ENCODE measurements at places on chromosomes 7 and 10.

DNA sequence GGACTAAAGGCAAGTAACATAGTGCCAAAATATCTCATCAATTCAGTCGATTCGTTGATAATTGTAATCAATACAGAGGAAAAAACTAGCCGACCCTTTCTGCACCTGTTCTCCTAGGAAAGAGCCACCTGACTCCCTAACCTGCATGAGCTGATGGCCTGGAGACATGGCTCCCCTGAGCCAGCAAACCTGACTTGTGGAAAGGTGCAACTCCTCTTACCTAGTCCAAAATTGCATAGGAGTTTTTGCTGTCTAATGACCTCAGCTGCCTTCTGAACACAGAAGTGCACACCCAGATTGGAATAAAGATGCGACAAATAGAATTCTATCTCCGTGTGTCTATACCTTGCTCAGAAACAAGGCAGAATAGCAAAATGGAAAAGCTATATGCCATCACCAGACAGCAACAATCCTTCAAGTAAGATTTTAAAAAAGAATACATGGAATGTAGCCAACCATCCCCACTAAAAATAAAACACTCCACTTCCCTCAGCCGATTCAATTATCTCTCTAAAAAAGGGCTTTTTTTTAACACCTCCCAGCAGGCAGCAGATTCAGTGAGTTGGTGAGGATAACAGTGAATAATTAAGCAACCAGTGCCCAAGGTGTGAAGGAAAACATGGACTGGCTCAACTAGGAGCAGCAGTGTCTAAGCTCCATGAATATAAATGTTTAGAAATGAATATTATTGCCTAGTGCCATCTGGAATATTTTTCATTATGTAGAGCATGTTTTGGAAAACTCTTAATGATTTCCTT lies 26.6 kb upstream of the LMTK2 start:
- DNase-seq = no peak

- DNase-seq = peak; percentile 29
Observed at GRCh38 chr7:81710751-81711150, 59.1 kb downstream of the HGF start.

GRCh38 chr7:138195151-138195571 lies 118.9 kb downstream of the AKR1D1 start:
- DNase-seq = peak; percentile 39

DNA sequence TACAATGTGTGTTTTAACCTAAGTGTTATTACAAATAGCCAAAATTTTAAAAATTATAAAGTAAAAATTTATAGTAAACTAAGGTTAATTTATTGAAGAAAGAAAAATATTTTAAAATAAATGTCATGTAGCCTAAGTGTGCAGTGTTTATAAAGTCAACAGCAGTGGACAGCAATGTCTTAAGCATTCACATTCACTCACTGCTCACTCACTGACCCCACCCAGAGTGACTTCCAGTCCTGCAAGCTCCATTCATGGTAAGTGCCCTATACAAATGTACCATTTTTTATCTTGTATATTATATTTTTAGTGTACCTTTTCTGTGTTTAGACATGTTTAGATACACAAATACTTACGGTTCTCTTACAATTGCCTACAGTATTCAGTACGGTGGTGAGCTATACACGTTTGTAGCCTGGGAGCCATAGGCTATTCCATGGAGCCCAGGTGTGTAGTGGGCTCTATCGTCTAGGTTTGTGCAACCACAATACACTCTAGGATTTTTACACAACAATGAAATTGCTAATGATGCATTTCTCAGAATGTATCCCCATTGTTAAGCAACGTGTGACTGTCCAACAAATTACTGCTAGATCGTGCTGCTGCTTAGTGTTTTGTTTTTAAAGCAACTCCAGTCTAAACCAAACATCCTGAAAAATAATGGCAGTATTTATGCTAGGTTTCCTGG lies 108.9 kb upstream of the NAMPT start:
- DNase-seq = no peak

- DNase-seq = peak; percentile 80
Observed at GRCh38 chr10:4725917-4726606, 99.9 kb upstream of the AKR1E2 start.

DNA sequence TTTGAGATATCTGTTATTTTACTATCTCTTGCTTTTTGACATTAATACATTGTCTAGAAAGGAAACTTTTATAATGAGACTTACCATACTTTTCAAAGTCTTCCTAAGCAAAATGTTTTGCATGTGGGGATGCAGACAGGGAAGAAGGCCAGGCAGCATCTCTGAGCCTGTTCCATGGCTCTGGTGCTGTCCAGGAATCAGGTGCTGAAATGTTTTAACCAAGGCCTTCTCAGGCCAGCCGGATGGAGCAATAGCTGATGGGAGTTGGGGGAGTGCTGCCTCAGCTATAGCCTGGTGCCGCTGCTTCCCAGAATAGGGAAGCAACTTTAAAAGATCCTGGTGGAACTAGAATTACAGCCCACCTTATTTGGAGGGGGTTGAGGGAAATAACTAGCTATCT lies 38.5 kb downstream of the CRTAC1 start:
- peak; percentile 45 for DNase-seq

GRCh38 chr10:89330537-89331212 lies 2.9 kb downstream of the IFIT3 start:
- no peak for DNase-seq

DNA sequence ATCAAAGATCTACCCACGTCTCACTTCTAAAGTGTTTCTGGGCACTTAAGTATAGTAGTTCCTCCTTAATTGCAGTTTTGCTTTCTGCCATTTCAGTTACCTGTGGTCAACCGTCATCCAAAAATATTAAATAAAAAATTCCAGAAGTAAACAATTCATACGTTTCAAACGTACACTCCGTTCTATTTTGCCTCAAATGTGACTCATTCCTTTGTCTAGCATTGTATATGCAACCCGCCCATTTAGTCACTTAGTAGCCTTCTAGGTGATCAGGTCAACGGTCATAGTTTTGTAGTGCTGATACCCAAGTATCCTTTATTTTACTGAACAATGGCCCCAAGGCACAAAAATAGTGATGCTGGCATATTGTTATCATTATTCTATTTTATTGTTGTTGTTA lies 33.8 kb downstream of the HGF start:
- peak; percentile 43 for DNase-seq

DNA sequence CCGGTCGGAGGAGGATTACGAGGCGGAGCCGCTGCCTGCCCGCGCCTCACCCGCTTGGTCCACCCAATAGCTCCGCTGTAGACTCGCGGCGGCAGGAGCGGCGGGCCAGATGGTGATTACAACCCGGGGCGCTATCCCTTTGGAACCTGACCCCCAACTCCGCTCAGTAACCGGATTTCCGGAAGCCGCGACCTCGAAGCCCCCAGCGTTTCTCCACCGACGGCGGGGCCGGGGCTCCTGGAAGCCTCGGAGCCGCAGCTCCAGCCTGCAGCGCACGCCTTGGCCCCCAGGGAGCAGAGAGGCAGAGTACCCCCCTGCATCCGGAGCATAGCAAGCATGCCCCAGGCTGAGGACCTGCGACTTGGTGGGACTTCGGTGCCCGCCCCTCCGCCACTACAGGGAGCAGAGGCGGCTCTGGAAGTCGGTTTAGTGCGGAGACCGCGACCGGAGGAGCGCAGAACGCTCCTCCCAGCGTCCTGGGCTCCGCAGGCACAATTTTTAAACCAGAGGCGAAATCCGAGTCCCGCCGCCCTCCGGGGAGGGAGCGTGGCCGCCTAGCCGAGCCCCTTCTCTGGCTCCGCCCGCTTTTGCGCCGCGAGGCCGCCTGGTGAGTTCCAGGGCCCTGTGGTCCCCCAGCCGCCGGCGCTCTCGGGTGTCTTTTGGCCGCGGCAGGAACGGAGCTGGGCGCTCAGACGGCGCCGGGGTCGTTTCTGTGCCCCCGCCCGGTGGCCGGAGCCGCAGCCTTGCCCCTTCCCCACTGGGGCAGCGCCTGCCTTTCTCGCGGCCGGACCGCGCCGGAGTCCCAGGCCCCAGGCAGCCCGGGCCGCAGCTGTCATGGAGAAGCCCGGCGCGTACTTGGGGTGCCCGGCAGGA lies 28.2 kb upstream of the BMS1 start:
- DNase-seq = peak; percentile 67

DNA sequence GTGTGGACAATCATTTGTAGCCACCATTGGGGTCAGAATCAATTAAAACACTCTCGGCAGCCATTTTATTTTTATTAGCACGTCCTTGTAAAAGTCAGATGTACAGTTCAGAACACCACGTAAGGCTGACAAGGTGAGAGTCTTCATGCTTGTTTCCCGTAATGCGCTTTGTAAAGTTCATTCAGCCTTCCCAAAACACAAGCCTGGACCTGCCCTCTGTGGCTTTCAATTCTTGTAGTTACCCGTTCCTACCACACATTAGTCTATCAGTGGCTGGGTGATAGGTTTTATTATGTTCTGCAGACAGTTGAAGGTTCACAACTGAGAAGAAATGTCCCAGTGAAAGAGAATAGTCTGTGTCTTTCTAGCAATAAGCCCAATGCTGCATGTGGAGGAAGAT lies 35.4 kb downstream of the GAD2 start:
- no peak for DNase-seq

- no peak for DNase-seq
Observed at GRCh38 chr7:194252-195009, 2.1 kb downstream of the FAM20C start.

GRCh38 chr10:3631291-3631690 lies 153.7 kb downstream of the KLF6 start:
- DNase-seq = no peak

GRCh38 chr10:79063071-79063491 lies 5.7 kb upstream of the ZMIZ1 start:
- DNase-seq = no peak

DNA sequence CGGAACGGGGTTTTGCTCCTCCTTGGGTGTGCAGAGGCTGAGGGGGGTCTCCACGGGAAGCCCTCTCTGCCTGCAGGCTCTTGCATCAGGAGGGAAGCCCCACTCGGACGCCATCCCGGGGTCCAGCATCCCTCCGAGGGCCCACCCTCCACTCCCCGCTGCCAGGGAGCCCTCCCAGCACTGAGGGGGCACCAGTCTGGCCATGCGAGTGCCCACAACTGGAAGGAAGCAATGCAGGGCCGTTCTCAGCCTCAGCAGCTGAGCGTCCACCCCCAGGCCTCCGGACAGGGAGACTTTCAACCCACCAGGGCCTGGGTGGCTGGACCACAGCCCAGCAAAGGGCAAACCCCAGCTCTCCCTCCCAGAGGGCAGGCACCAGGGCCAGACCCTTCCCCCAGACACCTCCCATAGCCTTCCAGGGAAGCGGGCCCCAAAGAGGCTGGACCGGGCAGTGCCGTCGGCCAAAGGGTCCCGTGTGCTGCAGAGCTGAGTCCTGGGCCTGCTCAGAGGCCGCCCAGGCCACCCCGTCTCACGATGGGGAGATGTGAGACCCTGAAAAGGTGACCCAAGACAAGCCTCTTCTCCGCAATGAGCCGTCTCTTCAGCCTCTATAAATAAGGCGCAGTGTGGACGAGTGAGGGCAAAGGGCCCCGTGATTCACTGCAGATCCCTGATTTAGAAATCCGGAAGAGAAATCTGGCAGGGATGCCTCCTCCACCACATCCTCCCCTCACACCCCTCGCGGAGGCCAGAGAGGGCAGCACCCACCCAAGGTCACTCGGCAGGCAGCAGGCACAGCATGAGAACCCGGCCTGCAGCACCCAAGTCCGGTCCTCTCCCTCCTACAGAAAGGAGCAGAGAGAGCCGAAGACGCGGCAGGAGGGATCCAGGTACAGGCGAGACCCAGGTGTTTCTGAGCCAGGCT lies 81.9 kb upstream of the DNAAF5 start:
- DNase-seq = no peak

- DNase-seq = peak; percentile 59
Observed at GRCh38 chr10:66350622-66351399, 575.0 kb upstream of the LRRTM3 start.

- peak; percentile 40 for DNase-seq
Observed at GRCh38 chr10:112456533-112456932, 9.5 kb downstream of the VTI1A start.

DNA sequence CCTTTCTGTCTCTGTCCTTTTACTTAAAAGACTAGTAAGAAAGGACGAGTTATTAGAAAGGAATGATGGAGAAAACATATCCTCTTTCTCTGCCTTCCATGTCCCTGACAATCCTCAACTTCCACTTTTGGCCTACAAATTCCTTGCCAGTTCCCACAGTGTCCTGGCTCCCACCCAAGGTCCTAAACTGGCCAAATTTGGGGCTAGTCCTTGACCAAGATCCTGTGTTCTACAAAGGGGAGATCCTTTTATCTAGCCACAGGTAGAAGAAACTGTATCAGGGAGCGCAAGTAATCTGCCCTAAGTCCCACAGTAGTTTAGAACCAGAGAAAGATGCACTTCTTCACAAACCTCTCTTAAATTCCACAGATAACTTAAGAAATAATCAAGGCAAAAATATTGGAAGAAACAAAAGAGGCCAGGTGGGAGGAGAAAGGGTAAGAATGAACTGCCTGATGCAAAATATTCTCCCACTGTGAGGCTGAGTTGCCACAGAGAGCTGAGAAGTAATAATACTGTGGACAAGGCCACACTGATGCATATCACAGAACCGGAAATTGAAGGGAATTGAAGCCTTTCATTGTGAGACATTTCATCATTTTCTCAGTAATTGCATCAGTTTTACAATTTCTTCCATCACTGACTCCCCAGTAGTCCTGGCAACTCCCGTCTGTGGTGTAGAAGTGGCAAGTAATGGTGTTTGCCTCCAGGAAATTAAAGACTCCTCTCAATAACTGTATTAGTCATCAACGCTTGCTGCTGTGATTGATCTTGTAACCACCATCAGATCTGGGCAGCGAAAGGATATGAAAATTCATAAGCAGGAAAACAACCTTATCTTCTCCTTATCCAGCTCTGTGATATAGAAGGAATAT lies 47.2 kb downstream of the DNAJC12 start:
- DNase-seq = peak; percentile 58

DNA sequence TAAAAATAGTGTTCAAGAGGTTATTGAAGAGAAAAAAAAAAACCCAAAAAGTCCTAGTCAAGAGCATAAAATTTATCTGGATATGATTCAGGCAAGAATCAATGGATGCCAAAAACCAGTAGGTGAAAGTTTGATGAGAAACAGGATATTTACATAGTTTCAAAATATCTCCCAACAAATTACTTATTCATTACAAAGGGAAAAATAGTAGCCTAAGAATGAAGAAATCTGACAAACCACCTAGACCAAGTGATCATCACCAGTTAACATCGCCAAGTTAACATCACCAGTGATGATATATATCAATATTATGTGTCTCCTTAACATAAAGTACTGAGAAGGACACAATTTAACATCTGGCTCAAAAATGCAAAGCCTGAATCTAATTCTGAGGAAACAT lies 85.2 kb downstream of the RNLS start:
- DNase-seq = no peak

- DNase-seq = no peak
Observed at GRCh38 chr7:1559626-1560590, 3.9 kb upstream of the TMEM184A start.

GRCh38 chr10:132021504-132022143 lies 39.9 kb upstream of the BNIP3 start:
- DNase-seq = no peak

GRCh38 chr10:97770255-97770654 lies 1.5 kb downstream of the SFRP5 start:
- no peak for DNase-seq

GRCh38 chr7:84187087-84187805 lies 7.3 kb downstream of the SEMA3A start:
- peak; percentile 12 for DNase-seq

Data from DMS53 (cell line).